ENCODE measurements at places on chromosomes 6 and 20.

DNA sequence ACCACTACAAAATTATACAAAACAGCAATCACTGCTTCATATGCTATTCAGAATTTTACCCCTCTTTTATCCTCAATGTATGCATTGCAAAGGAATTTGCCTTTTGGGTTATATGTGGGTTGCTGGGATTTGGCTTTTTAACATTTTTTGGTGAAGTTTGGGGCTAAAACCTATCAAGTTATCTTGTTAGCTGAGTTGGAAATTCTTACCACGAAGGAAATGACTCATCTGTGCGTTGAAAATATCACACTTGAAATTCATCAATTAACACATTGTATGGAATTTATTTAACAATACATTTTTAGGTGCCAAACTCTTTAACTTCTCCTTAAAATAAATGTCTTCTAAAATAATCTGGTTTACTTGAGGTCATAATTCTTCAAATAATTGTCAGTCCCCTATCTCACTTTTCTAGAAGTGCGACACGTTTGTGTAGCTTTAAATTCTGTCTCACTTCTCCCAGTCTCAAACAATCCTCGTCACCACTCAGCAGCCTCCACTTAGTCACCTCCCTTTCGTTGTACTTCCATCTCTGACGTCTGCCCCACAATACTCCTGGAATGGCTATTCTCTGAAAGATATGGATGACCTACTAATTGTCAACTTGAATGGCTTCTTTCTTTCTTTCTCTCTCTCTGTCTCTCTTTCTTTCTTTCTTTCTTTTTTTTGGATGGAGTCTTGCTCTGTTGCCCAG is 88.5 kb downstream of the PHACTR1 start:
- no peak for DNase-seq

GRCh38 chr6:87391334-87391733 is 16.4 kb upstream of the CFAP206 start:
- peak; percentile 69 for DNase-seq

DNA sequence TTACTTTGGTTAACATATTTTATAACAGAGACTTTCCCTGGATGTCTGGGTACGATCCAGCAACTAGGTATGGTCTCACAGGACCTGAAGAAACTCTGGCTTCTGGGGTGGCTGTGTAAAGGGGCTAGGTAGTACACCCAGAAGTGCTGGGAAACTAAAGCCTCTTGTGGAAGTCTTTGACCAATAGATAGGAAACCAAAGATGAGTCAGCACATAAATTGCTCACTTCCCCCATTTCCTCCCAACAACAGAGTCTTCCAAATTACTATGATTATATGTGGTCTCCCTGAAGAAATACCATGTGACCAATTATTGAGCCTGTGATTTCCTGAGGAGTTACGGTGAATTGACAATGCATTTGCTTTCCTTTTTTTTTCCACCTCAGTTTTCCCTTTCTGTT is 26.8 kb upstream of the TBX18 start:
- peak; percentile 11 for DNase-seq

GRCh38 chr20:59495894-59496510 is 108.3 kb upstream of the PHACTR3 start:
- DNase-seq: peak; percentile 75

GRCh38 chr6:90545448-90545847 is 41.4 kb downstream of the MAP3K7 start:
- no peak for DNase-seq

DNA sequence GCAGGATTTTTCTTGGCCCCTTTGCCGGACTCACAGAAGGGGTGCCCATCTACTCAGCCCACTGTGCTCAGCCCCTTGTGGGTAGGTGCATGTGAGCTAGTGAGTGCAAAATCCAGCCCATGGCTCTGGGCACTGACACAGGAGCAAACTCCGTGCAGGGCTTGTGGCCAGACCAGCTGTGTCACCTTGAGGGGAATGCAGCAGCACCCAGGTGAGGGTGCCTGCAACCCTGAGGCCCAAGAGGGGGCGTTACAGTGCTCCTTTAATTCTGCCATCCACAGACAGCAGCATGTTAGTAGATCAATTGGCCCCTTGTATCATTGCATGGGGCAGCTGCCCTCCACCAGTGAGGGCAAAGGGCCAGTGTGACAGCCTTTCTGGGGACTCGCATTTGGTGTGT is 12.9 kb upstream of the IYD start:
- DNase-seq: no peak

- peak; percentile 64 for DNase-seq
Observed at GRCh38 chr6:17015551-17016381, 86.1 kb upstream of the STMND1 start.

GRCh38 chr6:46486181-46486580 is 5.1 kb downstream of the RCAN2 start:
- no peak for DNase-seq

- DNase-seq: peak; percentile 93
Observed at GRCh38 chr6:19851241-19852089, 14.3 kb downstream of the ID4 start.

GRCh38 chr20:9225879-9226278 is 157.0 kb downstream of the PLCB4 start:
- no peak for DNase-seq

DNA sequence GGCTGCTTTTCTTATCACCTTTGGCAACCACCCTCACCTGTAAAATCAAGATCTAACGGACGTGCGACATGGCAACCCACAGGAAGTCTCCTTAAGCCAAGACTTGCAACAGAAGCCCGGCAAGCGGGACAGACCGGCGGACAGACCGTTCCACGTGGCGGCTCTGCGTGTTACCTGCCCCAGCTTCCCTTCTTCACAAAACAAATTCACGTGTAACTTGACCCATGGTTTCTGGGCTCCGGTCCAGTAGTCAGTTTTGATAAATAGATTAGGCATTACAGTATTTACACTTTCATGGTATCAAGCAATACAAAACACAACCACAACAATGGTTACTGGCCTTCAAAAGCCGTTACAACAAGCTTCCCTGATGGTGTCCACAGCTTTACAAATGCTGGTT is 133.8 kb downstream of the PRND start:
- DNase-seq: no peak

- DNase-seq: no peak
Observed at GRCh38 chr6:163419413-163420288, 5.1 kb downstream of the QKI start.

- DNase-seq: no peak
Observed at GRCh38 chr20:2509468-2509781, 710 bp upstream of the ZNF343 start.

DNA sequence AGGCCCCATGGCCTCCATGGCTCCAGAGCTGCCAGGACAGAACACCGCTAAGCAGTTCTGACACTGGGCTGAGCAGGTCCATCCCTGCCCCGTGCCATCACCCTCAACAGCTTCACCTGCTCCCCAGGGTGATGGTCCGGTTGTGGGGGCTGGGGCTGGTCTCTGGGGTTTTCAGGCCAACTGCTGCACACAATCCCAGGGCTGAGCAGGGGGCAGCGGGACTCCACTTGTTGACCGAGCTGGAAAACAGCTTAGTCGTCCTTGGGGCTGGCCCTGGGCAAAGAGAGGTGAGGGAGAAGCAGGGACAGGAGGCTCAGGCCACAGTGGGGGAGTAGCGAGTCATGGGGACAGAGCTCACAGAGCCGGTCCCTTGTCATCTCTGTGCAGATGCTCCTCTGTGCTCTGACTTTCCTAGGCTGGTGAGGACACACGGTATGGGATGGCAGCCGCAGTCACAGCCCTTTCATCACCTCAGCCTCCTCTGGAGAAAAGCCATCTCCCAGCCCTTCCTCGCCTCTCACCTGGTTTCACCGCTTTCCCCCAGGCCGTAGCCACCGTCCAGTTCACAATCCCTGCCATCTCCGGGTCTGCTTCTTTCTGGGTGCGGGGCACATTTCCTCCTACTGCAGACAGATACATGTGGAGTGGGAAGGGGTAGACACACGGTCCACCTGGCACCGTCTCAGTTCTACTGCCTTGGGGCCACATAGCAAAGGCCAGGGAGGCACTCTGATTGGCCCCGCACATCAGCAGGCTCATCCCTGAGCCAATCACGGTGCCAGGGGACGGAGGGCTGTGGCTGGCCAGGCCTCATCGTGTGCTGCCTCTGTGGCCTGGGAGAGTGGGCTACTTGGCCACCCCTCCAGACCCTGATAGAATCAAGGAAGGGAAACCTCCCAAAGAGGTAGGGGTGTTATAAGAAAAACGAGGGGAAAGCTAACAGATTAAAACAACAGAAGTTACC is 19.1 kb downstream of the MDFI start:
- DNase-seq: no peak

DNA sequence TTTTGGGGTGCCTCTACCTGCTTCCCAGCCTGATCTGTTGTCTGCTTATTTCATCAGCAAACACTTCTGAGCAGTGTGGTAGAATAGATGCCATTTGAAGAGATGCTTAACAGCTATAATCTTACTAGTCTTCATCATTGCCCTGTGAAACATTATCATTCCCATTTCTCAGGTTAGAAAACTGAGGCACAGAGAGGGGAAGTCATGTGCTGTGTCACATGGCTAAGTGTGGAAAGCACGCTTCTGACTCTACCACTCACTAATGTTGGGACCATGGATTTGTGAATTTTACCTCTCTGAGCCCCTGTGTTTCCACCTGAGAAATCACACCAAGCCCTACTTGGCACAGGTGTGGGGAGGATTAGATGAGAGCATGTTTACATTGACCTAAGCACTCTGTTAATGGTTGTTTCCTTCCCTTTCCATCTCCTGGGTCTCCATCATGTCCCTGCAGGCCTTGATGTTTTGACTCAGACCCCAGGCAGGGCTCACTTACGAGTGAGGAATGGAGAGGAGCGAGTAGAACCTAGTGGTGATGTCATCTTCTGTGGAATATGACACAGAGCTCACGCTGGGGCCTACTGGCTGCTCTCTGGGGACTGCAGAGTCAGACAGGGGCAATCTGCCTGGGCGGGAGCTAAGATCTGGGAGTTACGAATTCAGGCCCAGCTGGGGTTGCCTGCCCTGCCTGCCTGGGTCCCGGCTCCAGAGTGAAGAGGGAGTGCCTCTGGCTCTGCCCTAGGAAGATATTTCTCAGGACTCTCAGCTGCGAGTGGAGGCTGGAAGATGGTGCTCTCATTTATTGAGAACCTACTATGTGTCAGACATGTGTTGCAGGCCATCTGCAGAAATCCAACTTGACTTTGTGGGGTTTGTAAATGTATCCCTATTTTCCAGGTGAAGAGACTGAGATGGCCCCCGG is 64.3 kb downstream of the CDH22 start:
- peak; percentile 93 for DNase-seq

DNA sequence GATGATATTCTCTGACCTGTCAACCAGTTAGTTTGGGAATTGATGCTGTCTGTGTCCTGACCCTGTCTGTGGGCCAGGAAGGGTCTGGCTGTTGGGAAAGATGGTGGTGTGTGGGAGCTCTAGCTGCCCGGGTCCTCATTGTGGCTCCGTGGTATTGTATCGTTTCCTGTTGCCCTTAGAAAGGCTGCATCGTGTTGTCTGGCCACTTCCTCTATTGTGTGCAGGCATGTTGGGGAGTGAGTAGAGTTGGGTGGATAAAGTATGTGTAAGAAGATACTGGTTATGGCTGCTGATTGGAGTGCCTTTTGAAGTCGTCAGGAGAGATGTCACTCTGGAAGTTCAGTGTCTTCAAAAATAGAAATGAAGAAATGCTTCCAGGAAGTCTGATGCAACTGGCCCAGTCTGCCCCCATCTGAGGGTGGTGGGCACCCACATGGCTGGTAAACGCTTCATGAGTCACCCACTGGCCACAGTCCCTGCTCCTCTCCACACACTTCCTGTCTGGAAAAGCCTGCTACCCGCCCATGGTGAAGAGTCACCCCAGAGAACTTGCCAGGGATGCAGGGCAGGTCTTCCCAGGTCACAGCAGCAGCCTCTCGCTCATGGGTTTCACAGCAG is 27.9 kb downstream of the PPARD start:
- DNase-seq: no peak

DNA sequence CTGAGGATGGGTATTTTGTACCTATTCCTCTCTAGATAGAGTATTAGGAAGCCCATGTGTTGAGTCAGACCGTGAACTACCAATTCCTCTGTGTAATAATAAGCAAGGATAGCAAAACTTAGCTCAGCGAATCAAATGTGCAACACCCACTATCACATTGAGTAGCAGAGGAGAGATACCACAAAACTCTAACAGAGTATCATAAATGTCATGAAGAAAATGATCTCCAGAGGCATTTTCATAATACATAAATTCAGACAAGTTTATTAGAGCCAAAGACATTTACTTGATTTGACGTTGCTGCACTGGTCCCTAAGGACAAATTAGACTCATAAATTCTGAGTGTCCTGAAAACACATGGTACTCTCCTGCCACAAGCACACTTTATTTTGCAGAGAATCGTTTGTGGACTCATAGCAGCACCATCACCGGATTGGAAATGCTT is 245.2 kb downstream of the HAO1 start:
- no peak for DNase-seq

GRCh38 chr6:155079985-155080452 is 84.9 kb downstream of the TIAM2 start:
- no peak for DNase-seq

GRCh38 chr6:108872141-108872557 is 23.9 kb downstream of the ARMC2 start:
- DNase-seq: no peak

- DNase-seq: no peak
Observed at GRCh38 chr6:163620101-163620500, 205.6 kb downstream of the QKI start.
